ENCODE measurements at places on chromosomes 11 and 22. TPM values are rescaled to one million over a fixed set of nuclear protein-coding genes. Genes with fewer than 3 reads are reported as not detected.

The TRIM29 gene
- not detected for total RNA-seq

The CD3D gene
- total RNA-seq, result 386 TPM

The UBQLN3 gene
- not detected for total RNA-seq

The TENM4 gene
- not detected for total RNA-seq

The HBG1 gene
- total RNA-seq, result not detected

The BIRC2 gene
- 30.4 TPM for total RNA-seq

DNA sequence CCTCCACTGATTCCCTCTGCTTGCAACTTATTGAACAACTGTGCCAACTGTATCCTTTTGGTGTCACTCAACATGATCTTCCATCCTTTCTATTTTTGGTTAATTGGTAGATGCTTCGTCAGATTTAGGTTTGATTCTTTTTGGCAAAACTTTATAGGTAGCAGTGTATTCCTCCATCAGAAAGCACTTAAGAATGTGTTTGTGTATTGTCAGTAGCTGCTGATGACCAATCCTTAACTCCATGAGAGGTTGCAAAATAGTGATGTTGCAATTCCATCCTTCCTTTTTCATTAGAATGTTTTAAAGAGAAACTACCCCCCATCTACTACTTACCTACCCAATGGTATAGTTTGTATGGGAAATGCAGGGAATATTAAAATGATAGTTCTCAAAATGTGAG is 22.1 kb downstream of the FAM76B start:
- no peaks in the 10 kb centered on the region for H3K4me1 ChIP-seq
- H3K4me3 ChIP-seq, result no peak overlapping the region
- no peak for DNase-seq
- no peaks in the 10 kb centered on the region for H3K27me3 ChIP-seq

DNA sequence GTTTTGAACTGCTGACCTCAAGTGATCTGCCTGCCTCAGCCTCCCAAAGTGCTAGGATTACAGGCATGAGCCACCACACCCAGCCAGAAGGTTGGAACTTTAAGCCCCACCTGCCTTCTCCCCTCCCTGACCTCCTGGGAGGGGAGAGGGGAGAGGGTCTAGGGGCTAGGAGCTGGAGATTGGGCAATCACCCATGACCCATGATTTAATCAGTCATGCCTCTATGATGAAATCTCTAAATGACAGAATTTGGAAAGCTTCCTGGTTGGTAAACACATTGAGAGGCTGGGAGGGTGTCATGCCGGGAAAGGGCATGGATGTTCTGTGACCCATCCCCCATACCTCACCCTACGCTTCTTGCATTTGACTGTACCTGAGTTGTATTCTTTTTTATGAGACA is 17.1 kb upstream of the TFIP11 start:
- H3K4me1 ChIP-seq, result peaks cover 6% of the 10 kb centered on the region
- no peaks in the 10 kb centered on the region for H3K27me3 ChIP-seq
- no peak overlapping the region for H3K27ac ChIP-seq
- DNase-seq, result no peak
- no peak overlapping the region for H3K4me3 ChIP-seq
